ENCODE measurements at places on chromosomes 16 and 17.

- no peak for DNase-seq
Observed at GRCh38 chr16:27225536-27226360, 22.4 kb downstream of the KDM8 start.

DNA sequence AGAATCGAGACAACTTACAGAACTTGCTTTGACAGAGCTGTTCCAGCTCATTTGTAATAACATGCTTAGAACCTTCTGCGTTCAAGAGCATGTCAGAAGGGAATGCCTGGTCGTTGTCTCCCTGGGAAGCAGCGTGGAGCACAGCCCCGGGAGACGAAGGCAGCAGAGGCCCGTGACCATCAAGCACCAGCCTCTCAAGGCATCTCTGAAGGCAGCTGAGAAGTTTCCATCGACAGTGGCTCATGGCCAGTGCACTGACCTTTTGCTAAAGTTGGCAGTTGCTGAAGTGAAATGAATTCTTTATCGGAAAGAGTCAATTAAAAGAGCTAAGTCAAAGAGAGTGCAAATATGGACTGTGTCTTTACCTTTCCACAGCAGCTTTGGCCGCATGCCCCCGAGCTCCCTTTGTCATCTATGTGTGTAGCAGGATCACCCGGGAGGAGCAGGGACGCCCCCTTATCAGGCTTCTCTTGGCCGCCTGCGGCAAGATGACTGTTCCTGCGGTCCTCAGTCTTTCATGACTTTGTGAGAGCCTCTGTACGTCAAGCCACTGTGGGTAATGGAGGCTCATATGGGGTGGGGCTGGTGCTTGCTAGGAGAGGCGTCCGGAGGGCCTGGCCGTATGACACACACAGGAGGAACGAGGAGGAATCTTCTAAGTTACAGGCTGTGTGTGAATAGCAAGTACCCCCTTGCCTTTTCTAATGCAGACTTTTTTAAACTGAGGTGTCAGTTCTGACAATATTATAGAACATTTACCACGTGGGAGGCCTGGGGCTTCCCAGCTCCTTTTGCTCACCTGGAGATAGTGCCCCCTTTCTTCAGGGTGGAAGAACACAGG lies 54.2 kb downstream of the LDHD start:
- no peak for DNase-seq

DNA sequence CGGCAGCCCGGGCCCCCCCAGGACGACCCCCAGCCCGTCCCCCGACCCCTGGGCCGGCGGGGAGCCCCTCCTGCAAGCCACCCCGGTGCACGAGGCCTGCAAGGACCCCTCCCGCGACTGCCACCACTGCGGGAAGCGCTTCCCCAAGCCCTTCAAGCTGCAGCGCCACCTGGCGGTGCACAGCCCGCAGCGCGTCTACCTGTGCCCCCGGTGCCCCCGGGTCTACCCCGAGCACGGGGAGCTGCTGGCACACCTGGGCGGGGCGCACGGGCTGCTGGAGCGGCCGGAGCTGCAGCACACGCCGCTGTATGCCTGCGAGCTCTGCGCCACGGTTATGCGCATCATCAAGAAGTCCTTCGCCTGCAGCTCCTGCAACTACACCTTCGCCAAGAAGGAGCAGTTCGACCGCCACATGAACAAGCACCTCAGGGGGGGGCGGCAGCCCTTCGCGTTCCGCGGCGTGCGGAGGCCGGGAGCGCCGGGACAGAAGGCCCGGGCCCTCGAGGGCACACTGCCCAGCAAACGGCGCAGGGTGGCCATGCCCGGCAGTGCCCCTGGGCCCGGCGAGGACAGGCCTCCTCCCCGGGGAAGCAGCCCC lies 15.6 kb upstream of the ZFPM1 start:
- peak; percentile 94 for DNase-seq

DNA sequence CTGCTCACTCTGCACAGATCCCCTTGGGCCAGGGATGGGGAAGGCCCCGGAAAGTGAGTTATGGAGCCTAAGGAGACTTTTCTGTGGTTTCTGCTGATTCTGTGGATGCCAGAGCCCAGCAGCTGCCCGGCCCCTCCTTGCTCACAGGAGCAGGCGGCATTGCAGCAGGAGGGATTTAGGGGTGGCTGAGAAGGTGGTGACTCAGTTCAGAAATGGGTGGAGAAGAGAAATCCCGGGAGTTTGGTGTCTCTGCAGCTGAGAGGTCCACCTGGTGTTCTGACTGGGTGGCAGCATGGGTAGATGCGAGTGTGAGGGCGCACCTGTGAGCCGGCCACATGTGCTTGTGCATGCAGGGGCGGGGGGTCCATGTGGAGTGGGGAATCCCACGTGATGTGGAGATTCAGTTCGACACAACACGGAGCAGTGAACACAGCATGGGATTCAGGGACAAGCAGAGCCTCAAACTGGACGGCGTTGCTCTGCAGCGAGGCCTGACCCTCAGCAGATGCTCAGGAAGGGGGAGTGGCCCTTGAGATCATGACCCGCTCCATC lies 16.0 kb upstream of the SPPL2C start:
- DNase-seq: no peak

- DNase-seq: no peak
Observed at GRCh38 chr17:21454441-21454840, 78.3 kb downstream of the KCNJ12 start.

DNA sequence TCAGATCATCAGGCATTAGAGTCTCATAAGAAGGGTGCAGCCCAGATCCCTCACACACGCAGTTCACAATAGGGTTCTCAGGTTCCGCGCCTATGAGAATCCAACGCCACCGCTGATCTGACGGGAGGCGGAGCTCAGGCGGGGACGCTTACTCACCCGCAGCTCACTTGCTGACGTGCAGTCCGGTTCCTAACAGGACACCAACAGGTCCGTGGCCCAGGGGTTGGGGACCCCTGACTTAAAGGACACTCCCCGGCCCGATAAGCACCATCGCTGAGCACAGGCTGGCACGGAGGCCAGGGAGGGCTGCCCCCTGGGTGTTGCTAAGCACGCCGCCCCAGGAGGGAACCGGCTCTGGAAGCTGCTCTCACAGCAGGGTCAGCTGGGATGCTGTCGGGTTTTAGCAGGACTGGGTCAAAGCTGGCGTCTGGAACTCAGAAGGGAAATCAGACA lies 30.1 kb upstream of the BAHCC1 start:
- DNase-seq: peak; percentile 86

- no peak for DNase-seq
Observed at GRCh38 chr17:48484850-48485249, 46.0 kb downstream of the HOXB1 start.

DNA sequence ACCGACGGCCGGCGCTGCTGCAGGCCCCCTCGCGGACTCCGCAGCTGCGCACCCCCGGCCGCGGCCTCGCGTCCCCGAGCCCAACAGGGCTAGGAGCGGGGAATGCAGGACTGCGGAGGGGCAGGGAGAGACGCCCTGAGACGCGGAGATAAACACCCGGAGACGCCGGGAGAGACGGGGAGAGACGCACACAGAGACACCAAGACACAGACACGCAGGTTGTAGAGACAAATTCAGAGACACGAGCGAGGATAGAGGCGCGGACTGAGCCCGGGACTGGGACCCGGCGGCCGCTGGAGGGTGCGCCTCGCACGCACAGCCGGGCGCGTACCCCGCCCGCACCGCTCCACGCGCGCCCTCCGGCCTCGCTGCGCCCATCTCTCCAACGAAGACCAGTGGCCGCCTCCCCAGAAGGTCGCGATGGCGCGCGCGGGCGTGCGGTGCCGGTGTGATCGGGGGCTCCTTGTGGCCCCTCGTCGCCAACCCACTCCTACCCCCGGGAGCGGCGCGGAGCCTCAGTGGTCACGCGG lies 902 bp downstream of the STAC2 start:
- peak; percentile 70 for DNase-seq

- DNase-seq: no peak
Observed at GRCh38 chr16:73093146-73094144, 45.5 kb upstream of the ZFHX3 start.

- DNase-seq: peak; percentile 10
Observed at GRCh38 chr17:3030096-3030495, 33.3 kb downstream of the OR1D5 start.

GRCh38 chr17:13919818-13920217 lies 149.5 kb upstream of the COX10 start:
- DNase-seq: no peak

DNA sequence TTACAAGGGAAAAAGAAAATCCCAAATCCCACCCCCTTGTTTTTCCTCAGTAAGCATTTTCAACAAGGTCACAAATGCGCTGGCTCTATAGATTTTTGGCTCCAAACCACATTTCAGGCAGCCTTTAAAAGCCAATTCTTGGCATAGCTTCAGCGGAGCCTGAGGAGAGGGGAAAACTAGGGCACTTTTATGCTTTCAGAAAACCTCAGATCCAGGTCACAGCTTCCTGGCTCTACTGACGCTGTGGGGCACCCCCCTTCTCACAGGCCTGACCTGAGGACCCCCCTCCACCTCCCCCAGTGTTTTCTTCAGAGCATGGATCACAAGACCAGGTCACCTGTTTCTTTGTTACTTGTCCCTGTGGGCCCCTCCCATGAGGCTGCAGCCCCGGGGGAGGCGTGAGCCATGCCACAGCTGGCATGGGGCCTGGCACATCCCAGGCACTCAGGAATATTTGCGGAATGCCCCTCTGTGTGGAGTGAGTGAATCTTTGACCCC lies 30.1 kb upstream of the MTSS2 start:
- DNase-seq: no peak

GRCh38 chr16:16063683-16064082 lies 114.3 kb downstream of the ABCC1 start:
- DNase-seq: no peak

DNA sequence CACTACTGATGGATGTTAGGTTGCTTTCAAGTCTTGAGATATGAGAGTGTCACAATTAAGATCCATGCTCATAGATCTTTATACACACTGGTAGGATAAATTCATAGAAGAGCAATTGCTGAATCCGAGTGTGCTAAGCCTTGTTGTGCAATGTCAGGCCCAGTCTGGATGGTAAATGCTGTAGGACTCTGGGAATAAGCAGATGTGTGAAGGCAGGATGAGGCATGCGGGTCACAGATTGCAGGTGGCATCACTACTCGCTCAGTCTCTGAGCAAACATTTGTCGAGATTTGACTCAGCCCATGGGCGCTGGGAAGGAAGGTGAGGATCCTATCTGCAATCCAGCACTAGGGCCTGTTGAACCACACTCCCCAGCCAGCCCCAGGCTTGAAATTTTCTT lies 40.7 kb downstream of the TMEM186 start:
- DNase-seq: peak; percentile 39

DNA sequence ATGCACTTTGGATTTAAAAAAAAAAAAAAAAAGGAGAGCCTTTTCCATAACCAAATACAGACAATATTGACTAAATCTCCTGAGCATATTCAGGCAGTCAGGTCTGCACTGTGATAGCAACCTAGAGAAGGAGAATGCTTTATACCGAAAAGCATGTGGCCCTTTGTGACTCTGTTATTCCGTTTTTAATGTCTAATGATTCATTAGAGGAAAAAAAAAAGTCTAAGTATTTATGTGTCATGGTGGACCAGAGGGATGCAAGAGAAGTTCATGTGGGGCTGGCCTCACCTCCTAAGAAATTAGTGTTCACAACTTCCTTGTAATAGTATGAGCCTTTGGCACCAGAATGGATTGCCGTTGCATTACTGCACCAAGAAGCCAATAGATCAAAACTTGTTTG lies 11.3 kb upstream of the VWA3A start:
- DNase-seq: no peak

- DNase-seq: no peak
Observed at GRCh38 chr17:15334266-15334665, 7.1 kb downstream of the TEKT3 start.

- no peak for DNase-seq
Observed at GRCh38 chr16:58842156-58842555, 108.0 kb upstream of the GOT2 start.

GRCh38 chr17:81328978-81329926 lies 34.1 kb upstream of the SLC38A10 start:
- DNase-seq: peak; percentile 96

GRCh38 chr17:47975189-47975822 lies 4.4 kb downstream of the CDK5RAP3 start:
- peak; percentile 86 for DNase-seq

DNA sequence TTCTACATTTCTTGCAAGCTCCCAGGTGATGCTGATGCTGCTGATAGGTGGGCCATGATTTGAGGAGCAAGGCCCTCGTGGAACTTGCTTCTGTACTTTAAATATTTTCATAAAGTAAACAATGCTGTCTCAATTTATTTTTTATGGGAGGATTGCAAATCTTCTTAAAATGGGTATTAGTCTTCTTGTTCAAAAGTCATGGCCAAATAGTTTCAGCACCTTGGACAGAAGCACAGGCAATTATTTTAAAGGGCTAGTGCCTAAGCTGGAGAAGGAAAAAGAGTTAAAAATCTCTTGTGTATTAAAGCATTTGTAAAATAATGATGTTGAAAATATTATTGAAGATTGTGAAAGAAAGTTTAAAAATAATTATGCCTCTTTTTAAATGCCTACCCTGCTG lies 50.5 kb downstream of the GPR139 start:
- DNase-seq: peak; percentile 59

GRCh38 chr17:12256380-12256995 lies 235.8 kb downstream of the MAP2K4 start:
- DNase-seq: no peak

- peak; percentile 37 for DNase-seq
Observed at GRCh38 chr16:1674306-1674705, 3.8 kb upstream of the JPT2 start.

GRCh38 chr16:67242138-67242730 lies 5.0 kb downstream of the FHOD1 start:
- DNase-seq: no peak

- no peak for DNase-seq
Observed at GRCh38 chr17:44408786-44409185, 19.3 kb upstream of the ITGA2B start.

- no peak for DNase-seq
Observed at GRCh38 chr17:70013911-70014310, 61.1 kb upstream of the KCNJ16 start.

DNA sequence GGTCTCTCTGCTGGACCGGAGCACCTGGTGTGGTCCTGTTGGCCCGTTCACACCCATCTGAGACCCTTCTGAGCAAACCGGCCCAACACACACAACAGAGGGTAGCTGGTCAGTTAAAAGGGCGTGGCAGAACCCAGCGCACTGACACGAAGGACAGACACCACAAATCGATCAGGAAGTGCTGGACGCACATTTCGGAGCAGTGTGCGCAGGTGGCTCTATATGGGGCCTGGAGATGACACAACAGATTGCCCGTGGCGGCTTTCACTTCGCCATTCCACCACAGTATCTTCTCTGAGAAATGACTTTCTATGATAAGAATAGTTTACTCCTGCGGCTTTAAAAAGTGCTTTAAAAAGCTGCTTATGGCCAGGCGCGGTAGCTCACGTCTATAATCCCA lies 12.5 kb downstream of the CCDC57 start:
- no peak for DNase-seq

- peak; percentile 83 for DNase-seq
Observed at GRCh38 chr16:2979669-2980226, 498 bp downstream of the PKMYT1 start.
